CD4-positive, alpha-beta T cell (primary cell): ENCODE measurements at places on chromosomes 5 and 9.

DNA sequence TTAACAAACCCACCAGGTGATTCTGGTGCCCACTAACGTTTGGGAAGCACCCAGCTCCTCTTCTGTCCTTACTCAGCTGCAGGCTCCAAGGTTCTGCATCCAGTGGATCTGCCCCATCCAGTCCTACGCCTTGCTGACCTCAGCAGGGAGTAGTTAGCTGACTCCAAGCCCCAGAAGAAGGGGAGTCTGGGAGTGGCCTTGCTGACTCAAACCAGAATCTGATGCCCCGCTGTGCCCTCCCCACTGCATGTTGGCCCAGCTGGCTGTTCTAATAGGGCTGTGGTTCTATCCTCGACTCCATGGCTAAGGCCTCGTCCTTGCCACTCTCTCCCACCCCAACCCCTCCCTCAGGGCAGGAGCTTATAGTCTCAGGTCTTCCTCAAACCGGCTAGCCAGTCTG lies 136.3 kb downstream of the TTLL11 start:
- DNase-seq: no peak

DNA sequence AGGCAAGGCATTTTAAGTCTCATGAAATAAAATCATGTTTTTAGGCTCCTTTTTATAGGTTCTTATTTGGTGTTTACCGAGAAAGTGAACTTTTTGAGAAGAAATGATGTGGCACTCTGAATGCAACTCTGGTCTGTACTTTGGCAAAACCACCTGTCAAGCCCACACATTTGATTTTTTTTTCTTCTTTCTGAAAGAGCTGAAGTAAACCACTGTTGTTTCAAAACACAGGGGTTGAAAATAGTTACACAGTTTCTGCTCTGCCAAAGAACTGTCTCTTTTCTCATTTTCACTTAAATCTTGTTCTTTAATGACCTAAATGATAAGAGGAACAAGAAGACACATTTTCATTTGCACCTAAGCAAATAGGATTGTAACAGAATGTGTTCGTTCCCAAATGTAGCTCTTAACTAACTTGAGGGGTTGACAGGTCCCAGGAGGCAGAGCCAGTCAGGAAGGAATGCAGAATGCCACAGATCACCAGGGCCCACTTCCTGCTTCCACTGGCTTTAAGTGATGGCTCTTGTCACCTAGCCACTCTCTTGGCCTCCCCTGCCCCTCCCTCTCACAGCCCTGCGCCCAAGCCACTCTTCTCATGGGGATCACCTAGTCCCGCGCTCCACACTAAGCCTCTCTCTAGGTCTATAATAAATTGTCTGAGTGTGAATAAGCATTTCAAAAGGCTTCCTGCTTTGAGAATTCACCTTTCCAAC lies 47.3 kb downstream of the MED27 start:
- DNase-seq: no peak

DNA sequence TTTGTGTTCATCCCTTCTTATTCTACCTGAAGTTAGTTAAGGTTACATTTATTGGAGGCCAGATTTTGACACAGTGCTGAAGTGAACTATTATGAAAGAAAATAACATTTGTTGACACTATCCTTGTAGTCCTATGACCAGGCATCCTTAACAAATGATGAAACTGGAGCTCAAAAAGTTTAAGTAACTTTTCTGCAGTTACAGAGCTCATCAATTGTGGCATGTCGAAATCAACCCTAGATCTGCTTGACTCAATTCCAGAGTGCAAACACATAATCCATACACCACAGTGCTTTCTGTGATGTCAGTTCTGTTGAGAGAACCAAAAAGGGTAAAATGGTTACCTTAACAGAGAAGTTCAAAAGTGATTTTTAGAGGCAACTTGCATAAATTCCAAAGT lies 28.6 kb downstream of the KCNN2 start:
- DNase-seq: no peak

DNA sequence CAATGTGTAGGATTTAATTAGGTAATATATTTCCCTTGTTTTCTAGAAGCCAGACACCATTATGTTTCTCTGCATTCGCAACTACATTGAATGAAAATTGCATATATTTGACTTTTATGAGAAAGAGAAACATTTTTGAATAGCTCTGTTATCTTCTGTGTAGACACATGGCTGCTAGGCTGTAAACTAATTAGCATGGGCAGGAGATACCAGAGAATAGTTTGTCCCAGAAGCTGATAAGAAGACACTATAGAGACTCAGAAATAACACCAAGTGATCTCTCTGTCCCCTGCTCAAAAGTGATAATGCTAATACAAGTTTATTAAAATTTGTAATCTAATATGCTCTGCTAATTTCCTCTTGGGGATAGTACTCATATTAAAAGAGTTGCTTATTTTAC lies 198.0 kb upstream of the TUSC1 start:
- no peak for DNase-seq

- no peak for DNase-seq
These were observed 127.5 kb downstream of the RFK start for GRCh38 chr9:76266649-76267283.

DNA sequence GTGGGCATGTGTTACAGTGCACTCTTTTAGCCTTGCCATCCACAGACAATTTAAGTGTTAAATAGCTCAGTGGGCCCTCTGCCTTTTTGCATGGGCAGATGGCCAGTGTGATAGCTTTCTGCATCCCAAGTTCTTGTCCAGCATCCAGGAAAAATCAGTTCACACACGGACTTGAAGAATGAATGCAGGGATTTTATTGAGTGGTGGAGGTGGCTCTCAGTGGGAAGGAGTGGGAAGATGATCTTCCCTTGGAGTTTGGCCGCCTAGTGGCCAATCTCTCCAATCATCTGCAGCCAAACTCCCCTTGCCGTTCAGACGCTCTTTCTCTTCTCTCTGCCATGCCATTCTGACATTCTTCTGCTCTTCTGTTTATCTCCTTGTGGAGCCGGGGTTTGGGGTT lies 322.4 kb upstream of the GRAMD2B start:
- DNase-seq: no peak

DNA sequence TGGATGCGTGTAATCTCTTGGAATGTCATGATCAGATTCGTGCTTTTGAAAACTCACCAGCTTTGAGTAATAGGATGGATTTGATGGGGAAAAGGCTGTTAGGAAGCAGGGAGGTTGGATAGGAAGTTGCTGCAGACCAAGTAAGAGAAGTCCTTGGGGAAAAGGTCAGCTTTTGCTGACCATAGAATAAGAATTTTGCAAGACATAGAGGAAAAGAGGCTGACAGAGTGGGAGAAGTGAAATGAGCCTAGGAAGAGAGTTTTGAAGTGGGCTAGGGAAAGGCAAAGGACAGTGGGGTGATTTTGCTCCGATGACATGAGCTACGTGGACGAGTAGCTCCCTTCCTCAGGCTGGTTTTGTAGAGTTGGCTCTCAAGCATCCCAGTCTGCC lies 31.5 kb downstream of the RHOBTB3 start:
- no peak for DNase-seq

GRCh38 chr5:139820130-139820529 lies 24.5 kb downstream of the PSD2 start:
- no peak for DNase-seq

DNA sequence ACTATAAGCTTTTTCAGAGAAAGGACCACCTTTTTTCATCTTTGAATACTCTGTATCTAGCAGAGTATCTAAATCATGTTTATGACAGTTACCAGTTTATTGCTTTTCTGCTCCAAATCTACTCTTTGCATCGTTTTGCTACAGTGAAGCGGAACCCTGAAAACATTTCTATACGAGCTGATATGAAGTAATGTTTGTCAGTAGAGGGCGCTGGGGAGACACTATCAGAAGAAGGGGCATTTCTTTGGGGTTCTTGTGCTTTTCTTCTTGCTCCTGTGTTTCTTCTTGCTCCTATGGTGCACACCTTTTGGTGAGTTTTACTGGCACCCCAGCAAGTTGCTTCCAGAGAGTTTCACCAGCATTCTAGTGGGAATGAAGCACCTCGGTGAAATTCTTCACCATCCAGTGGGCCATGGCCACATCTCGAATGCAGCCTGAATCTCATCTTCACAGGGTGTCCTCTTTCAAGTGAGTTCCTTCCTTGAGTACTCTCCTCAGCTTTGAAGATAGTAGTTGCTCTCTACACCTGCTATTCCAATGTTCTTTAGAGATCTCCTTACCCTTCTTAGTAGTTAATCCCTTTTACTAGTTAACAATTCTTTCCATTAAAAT lies 98.4 kb downstream of the FGF1 start:
- peak; percentile 33 for DNase-seq

GRCh38 chr5:38940230-38940858 lies 94.5 kb downstream of the OSMR start:
- no peak for DNase-seq

DNA sequence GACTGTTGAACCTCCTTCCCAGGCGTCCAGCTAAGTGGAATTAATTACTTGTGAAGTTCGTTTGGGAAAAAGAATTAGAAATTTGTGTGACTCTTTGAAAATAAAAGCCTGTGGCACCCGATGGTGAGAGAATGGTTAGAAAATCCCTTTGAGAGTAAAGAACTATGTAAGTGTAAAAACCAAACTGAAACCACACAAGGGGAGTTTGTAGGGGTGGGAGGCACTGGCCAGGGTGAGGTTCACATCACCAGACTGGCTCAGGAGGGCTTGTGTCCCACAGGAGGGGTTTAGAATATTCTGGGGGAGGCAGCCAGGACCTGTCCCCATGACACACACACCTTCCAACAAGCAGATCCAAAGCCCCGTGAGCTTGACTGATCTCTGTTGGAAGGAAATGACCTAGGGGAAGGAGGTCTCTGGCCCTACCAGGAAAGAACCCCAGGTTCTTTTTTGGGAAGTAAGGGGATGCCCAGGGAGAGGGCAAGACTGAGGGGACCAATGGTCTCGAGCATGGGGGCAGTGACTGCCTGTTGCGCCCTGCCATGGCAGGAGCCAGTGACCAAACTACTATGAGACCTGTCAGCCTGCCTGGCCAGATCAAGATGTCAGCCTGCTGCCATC lies 4.3 kb downstream of the SPATA24 start:
- DNase-seq: no peak

DNA sequence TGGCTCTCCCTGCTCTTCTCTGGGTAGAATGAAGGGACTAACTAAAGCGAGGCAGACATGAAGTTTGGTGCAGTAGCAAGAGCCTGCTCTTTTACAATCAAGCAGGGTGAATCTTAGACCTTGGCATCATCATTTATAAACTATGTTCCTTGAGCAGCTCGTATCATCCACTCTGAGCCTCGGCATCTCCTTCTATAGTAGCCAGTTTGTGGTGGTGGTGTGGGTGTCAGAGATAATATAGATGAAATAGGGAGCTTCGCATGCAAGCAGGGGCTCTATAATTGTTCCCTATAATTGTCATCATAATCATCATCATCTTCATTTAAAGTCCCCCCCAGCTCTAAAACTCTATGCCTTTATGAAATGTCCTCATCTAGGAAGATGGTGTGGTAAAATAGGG lies 72.5 kb upstream of the SAP30L start:
- DNase-seq: no peak

DNA sequence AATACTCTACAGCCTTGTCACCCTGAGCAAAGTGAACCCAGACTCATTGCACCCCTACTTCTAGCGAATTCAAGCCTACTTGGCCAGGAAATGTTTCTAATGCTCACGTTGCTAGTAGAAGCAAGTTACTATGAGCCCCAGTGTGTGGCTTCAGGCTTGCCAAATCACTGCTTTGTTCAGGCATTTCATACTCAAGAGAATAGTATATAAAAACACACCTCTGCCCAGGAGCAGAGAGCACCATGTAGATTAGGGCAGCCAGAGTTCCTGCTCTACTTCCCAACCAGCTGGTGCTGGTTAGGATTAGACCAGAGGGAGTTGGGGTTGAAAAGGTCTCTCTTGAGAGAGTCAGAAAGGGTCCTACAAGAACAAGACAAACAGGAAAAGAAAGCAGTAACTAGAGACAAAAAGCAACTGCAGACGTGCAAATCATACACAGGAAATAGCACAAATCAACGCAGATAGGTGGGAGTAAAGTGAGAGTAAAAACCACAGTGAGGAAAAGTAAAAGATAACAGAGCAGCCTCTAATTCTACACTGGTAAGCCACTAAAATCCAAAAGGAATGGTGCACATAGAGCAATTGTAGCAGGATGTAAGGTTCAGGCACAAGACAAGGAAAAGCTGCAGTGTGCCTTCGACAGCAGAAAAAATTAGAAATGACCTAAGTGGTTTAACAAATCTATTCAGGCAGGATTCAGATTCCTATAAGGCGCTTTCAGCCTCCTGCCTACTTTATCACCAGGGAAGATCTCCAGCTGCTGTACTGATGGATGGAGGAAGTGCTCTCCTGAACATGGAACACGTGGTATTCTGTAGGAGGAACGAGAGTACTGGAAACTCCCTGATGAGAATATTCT lies 49.6 kb upstream of the KIF2A start:
- peak; percentile 3 for DNase-seq

DNA sequence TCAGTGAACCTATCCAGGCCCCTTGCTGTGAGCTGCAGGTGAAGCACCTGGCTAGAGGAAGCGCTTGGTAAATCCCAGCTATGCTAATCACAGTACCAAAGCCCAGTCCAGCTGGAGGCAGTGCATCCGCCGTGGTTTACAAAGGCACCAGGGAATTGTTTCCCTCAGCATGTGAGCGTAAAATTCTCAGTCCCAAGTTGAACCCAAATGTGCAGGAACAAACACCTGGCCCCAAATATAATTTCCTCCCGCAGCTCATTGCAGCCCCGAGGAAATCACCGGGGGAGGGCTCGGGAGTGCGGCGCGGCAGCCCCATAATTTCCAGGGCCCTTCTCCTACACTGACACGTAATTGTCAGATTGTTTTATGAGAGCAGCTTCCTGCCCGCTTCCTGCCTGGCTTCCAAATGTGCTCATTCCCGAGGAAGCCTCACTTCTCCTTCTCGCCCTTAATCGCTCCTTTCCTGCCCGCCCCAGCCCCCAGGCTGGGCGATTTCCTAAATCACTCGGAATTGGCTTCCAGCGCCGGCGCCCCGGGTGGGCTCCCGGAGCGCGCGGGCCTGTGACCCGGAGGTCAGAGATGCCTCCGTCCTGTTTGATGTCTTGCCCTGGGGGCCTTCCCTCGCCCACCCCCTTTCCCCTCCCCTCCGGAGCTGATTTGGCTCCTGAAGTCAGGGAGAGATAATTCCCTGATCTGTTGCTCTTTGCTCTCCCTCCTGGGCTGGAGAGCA lies 134.4 kb downstream of the FGF1 start:
- DNase-seq: no peak

- DNase-seq: no peak
These were observed 280.7 kb downstream of the PRELID2 start for GRCh38 chr5:145554399-145554798.

DNA sequence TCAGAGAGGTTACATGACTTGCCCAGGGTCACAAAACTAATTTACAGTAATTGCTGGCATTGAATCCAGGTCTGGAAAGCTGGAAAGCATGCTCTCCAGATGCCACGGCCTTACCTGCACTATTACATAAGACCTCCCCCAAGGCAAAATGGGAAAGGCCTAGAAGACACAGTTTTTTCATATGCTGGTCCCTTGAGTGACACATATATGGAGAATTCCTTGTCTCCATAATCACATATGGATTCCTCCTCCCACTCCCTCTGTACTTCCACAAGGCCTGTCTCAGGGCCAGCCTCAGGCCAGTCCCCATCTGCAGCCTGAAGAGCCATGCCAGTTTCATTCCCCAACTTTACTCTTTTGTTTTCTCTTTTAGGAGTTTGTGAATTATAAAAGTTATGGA lies 28.6 kb upstream of the MEIKIN start:
- DNase-seq: no peak

- DNase-seq: no peak
These were observed 64.9 kb downstream of the PDE4D start for GRCh38 chr5:59828623-59829022.

GRCh38 chr5:122362361-122362760 lies 50.3 kb downstream of the SNCAIP start:
- no peak for DNase-seq
